ENCODE measurements at places on chromosomes 16 and 17.

DNA sequence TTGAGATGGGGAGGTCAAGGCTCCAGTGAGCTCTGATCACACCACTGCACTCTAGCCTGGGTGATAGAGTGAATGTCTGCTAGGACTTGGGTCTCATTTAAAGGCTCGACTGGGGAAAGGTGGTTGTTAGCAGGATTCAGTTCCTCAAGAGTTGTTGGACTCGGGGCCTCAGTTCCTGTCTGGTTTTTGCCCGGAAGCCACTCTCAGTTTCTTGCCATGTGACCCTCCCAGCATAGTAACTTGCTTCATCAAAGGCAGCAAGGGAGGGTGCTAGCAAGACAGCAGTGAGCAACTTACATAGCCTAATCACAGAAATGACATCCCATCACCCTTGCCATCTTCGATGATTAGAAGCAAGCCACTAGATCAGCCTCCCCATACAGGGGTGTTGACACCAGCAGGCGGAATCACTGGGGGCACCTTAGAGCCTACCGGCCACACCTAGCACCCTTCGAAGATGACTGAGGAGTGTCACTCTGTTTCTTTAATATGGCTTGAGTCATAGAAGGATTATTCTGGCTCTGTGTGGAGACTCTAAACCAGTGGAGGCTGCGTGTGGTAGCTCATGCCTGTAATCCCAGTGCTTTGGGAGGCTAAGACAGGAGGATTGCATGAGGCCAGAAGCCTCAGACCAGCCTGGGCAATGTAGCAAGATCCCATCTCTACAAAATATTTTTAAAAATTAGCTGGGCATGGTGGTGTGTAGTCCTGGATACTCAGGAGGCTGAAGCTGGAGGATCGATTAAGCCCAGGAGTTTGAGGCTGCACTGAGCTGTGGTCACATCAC is 13.2 kb upstream of the SCNN1B start:
- no peak for DNase-seq

- no peak for DNase-seq
Measured at GRCh38 chr16:4389051-4389955, 17.7 kb downstream of the VASN start.

DNA sequence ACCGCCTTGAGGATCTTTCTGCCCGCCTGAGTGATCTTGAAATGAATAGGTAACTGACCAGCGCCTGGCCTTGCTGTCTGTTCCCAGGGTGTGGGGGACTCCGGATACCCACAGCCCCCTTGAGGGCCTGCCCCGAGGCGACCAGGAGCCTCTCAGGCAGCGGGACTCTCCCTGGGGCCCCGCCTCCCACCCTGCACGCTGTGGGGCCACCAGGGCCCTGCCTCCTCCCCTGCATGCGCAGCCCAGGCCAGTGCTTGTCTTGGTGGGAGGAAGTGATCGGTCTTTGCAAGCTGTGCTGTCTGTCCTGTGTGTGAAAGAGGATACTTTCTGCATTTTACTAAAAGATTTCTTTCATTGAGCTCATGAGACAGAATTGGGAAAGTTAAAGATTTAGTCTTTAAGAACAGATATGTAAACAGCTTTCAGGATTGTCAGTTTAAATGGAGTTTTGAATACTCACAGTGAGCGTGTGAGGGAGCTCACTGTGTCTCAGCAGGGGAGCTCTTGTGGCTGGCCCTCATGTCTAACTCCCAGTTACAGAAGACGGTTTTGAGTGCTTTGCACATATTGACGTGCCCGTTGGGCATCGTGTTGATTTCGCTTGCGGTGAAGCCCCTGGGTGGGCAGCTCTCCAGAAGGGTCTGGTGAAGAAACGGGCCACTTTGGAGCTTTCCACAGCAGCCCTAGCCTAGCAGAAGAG is 36.1 kb upstream of the CAPN15 start:
- no peak for DNase-seq

- no peak for DNase-seq
Measured at GRCh38 chr17:30395398-30396022, 16.8 kb downstream of the CPD start.

- no peak for DNase-seq
Measured at GRCh38 chr17:30398328-30399041, 19.8 kb downstream of the CPD start.

- DNase-seq = no peak
Measured at GRCh38 chr16:65122724-65123395, 997 bp upstream of the CDH11 start.

GRCh38 chr16:67886387-67886786 is 1.7 kb downstream of the NRN1L start:
- DNase-seq = no peak

GRCh38 chr16:14502256-14502875 is 127.7 kb downstream of the PARN start:
- no peak for DNase-seq

DNA sequence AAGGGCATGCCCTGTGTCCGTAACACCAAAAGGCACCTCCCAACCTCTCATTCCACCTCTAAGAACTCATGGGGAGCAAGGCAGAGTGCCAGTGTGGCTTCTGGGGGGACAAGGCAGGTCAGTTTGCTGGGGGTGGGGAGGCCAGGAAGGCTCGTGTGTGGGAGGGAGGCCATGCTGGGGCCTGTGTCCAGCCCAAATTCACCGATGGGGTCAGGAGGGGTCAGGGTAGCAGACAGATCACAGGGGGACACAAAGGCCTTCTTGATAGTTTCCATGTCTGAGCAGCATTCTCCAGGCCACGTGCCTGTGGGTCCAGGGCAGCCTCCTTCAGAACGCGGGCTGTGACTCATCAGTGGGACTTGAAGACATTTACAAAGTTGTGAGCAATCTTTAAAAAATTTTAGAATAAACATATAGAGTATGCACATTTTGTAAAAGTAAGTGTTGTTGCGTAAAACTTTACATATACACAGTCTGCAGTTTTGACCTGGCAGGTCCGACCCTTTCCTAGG is 20.9 kb downstream of the SPACA3 start:
- peak; percentile 90 for DNase-seq

DNA sequence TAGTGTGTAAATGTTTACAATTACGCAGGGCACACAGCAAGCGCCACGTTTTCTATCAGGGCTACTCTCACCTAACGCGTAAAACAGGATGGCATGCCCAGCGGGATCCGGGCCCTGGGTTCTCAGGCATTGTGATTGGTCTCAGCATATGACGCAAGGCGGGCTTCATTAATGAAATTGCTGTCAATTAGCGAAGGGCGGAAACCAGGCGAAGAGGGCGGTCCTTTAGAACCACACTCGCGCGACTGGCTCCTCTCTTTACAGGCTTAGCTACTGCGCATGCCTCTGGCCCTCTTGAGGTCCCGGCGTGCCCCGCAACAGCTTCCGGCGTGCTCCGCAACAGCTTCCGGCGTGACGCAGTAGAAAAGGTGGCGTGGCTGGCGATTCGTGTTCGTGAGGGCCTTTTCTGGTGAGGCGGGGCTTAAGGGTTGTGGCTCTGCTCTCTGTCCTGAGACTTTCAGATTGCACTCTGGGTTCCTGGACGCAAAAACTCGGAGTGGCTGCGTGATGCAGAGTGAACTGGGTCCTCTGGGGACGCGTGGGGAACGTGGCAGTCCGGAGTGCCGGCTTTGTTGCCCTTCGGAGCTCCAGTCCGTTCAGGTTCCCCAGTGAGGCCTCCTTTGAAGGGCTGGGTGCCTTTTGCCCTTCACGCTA is 9.2 kb downstream of the OR2C1 start:
- DNase-seq = peak; percentile 62

DNA sequence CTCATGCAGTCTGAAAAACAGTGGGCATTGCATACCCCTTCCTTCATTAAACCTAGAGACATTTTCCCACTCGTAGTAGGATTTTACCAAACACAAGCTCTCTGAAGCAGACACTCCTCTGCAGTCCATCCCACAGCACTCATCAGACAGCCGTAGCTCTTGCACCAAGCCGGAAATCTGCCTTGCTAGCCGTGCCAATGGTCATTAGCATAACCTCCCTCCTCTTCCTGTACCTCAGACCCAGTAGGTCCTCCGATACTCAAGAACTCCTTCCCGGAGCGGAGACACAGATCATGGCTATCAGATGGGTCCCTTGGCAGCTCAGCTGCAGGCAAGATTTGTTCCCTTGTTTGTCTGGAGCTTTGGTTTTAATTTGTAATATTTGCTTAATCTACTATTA is 483.1 kb upstream of the PSMD7 start:
- DNase-seq = no peak

DNA sequence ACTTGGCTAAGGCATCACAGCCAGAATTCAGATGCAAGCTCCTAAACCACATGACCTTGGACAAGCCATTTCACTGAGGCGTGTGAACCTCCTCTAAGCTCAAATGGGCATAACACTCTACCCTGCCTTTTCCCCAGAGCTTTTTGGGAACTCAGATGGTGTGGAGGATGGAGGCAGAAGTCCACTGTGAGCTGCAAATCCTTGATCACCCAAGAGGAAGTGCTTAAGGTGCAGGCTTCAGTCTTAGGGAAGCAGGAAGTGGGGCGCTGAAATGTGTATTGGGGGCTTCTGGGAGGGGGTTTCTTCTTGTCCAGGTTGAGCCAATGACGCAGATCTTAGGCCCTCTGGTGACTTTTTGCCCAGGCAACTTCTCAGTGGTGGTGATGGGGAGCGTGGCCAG is 12.9 kb downstream of the CIITA start:
- no peak for DNase-seq

DNA sequence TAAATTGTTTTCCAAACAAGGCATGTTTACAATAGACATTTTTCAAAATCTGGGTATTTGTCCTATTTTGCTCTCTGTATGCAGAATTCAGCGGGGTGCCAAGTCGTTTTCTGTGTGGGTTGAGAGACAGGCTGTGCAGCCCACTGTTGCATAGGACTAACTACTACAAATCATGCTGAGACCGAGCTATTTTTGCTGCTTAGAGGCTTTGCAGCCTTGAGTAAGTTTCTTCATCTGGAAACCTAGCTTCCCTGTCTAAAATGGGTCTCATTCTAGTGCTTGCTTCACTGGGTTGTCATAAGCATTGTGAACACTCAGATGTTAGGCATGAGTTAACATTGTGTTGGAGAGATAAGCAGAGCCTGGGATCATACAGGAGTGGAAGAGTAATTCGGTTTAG is 1.3 kb downstream of the PRPSAP2 start:
- no peak for DNase-seq

GRCh38 chr16:57150682-57151330 is 35.0 kb downstream of the PSME3IP1 start:
- DNase-seq = no peak

DNA sequence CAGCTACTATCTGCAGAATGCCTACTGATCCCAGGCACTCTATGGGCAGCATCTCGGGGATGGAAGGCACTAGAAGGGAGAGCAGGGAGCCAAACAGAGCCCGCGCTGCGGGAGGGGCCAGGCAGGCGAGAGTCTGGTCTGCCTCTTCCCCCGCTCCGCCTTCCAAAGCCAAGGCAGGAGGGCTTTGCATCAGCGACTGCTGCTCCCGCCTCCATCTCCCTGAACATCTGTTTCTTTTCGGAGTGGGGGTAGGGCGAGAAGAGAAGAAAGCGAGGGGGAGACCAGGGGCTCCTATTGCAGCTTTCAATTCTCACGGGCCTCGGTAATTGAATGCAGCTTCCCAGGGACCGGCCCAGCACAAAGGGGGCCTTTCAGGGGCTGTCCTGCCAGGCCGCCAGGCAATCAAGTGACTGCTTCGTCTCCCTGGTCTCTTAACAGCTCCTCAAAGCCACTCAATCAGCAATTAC is 31.4 kb upstream of the CDC42EP4 start:
- DNase-seq = peak; percentile 57

- no peak for DNase-seq
Measured at GRCh38 chr16:80947708-80948625, 58.7 kb downstream of the CMC2 start.

GRCh38 chr17:67194134-67194533 is 50.9 kb downstream of the HELZ start:
- DNase-seq = peak; percentile 69

GRCh38 chr16:88264641-88265285 is 118.0 kb upstream of the ZNF469 start:
- peak; percentile 59 for DNase-seq

- DNase-seq = no peak
Measured at GRCh38 chr16:69930117-69930776, 20.9 kb upstream of the CLEC18A start.

- no peak for DNase-seq
Measured at GRCh38 chr17:43631429-43631828, 30.3 kb downstream of the MEOX1 start.

- DNase-seq = no peak
Measured at GRCh38 chr16:3095869-3096268, 3.2 kb downstream of the ZSCAN10 start.

GRCh38 chr17:15342460-15342859 is 1.1 kb upstream of the TEKT3 start:
- DNase-seq = no peak

DNA sequence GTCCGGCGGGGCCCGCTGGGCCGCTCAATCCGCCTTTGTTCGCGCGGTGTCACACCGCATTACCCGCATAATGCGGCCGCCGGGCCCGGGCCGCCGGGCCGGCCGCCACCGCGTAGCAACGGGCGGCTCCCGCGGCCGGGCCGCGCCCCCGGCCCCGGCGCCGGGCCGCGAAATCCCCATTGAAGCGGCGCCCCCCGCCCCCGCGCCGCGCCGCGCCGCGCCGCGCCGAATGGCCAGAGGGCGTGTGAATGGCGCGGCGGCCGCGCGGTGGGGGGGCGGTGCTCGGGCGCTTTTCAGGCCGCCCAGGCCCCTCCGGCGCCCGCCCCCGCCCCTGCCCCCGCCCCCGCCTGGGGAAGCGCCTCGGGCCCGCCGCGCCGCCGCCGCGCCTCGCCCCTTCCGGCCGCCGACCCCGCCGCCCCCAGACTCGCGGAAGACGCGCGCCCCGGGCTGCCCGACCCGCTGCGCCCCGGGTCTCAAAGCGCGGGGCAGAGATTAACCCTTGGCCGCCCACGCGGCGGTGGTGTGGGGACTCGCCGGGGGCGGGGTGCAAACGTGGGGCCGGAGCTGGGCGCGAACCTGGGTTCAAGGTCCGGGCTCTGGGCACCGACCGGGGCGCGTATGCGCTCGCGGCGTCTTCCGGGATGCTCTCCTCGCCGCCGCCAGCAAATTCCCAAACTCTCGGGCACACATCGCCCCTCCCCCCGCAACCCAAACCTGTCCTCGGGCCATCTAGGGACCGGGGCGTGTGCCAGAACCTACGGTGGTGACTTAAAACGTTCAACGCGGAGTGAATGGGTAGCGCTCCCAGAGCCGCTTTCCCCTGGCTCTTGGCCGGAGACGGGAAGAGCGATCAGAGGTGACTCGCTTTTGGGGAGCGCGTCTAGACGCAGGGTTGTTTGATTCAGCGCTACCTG is 46.7 kb downstream of the WNT3 start:
- DNase-seq = no peak

- DNase-seq = no peak
Measured at GRCh38 chr16:50201787-50202186, 48.7 kb downstream of the TENT4B start.

- no peak for DNase-seq
Measured at GRCh38 chr17:16947470-16947869, 24.4 kb downstream of the TNFRSF13B start.

- DNase-seq = peak; percentile 77
Measured at GRCh38 chr16:82655072-82655714, 28.4 kb downstream of the CDH13 start.
